SJSA1 (cell line): ENCODE measurements at places on chromosomes 6 and 20. TPM values are rescaled to one million over a fixed set of nuclear protein-coding genes. Genes with fewer than 3 reads are reported as not detected.

DNA sequence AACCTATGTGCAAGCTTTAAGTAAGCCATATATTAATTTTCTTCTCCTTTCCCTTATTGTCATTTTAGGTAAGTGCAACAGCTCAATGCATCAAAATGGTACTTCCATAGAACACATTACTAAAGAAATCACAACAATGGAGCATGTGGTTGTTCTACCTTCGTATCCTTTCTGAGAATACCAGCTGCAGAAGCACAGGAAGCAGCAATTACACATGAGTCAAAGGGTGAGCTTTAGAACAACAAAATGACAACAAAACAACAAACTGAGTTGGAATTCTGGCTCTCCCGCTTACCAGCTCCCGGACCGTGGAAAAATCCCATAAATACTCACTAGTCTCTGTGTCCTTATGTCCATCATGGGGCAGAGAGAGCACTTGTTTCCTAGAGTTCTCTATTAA is 108.9 kb downstream of the BCAS1 start:
- peak; percentile 29 for DNase-seq

DNA sequence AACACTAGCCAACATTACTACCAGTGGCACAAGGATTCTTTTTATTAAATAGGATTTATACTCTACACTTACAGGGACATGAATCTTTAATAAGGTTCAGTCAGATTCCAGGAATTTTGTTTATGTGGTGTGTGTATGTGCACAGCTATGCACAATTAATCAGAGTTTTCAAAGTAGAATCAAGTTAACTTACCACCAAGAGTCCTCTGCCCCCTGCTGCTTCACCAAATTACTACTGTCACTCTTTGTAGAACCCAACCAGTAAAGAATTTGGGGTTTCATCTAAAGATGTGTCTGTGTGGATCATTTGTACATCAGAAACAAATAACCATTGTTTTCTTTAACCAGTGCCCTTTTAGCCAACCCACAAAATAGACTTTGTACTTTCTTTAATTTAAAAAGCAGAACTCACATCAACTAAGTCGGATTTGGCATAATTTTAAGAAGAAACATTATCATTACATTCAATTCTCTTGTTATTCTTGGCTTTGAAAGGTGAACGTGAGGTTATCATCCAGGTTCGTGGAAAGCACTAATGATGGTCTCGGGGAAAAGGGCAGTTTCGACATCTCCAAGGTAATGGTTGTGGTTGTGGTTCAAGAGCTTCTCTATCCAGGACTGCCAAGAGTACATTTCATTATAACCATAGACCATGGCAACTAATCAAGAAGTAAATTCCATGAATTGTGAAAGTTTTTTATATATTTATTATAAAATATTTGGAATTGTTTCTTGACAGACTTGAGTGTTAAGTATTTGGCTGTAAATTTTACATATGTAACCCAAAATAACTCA is 514.3 kb upstream of the ID4 start:
- no peak for DNase-seq

The L3MBTL3 gene
- total RNA-seq: 12.3 and 24.7 TPM in 2 replicates

The TMEM30A gene
- total RNA-seq: 177 and 253 TPM in 2 replicates

DNA sequence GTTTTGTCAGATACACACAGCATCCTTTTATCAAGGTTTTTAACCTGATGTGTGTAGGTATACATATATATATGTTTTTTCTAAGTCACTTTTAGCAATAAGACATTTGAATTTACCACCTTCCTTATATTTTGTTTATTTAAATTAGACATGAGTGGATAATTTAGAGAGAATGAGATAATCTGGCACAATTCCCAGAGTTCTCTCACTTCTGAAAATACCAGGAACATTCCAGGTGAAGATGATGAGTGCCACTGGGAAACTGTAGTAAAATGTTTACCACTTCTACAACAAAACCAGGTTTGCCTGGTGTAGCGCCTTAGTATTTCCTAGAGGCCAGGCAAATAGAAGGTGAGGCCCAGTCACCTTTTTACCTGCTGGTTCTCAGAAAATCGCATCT is 189.5 kb downstream of the TMEM242 start:
- DNase-seq: no peak

GRCh38 chr6:157528931-157529653 is 148.1 kb downstream of the ZDHHC14 start:
- peak; percentile 69 for DNase-seq

DNA sequence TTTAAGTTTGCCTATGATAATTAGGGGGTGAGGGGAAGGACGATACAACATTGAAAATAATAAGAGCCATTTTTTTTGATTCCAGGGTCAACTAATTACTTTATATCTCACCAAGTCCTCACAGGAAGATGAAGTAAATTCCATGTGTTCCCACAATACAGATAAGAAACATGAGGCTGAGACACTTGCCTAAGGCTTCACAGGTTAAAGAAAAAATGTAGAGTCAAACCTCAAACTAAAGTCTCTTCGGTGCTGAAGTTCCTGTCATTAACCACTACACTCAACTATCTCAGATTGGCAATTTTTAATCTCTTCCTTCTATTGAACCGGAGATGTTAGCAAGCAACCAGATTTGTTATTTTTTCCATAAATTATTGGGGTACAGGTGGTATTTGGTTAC is 33.0 kb downstream of the MRAP2 start:
- DNase-seq: no peak
